ENCODE measurements at places on chromosomes 5 and 9.
A peak's percentile ranks its signal among the peaks of the same experiment; 100 is the strongest.

GRCh38 chr5:177994561-177995190 is 1.4 kb downstream of the PROP1 start:
- no peak for DNase-seq

GRCh38 chr9:129894120-129894823 is 59.0 kb downstream of the USP20 start:
- peak; percentile 61 for DNase-seq

DNA sequence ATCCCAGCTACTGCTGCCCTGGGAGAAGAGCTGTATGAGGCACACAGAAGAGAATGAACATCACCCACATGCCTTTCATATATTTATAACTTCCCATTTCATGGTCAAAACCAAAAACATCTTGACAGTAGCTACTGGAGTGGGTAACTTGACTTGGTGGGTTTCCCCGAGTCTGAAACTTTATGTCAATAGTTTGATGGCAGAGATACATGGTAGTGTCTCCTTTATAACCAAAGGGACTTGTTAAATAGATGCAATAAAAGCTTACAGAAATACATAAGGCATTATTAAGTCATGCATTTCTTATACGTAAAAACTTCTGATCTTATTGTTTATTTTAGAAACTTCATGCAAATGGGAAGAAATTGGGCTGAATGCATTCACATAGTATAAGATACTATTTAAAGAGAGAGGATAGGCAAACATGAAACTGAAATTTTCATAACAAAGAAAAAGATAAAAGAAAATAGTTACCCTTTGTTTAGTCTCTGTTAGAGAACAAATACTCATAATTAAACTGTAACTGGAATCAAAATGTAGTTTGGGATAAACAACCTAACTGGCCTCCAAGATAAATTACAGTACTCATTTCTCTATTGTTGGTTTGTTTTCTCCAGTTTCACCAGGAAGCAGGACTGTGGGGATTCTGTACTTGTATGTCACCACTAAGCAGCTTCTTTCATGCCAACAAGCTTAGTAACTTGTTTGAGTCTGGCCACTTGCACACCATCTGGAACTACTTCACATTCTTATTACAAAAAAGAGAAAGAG is 459.3 kb upstream of the MEF2C start:
- DNase-seq = no peak

GRCh38 chr9:93121316-93122241 is 12.5 kb downstream of the NINJ1 start:
- no peak for DNase-seq

GRCh38 chr5:61362796-61363368 is 30.8 kb downstream of the ZSWIM6 start:
- no peak for DNase-seq

- DNase-seq = no peak
These were observed at the start of gene PDE6A for GRCh38 chr5:149944666-149945065. Gene PDE6A, minus strand, starts transcription at chr5:149944793. Its CDS starts 120 bp downstream, at chr5:149944673.

DNA sequence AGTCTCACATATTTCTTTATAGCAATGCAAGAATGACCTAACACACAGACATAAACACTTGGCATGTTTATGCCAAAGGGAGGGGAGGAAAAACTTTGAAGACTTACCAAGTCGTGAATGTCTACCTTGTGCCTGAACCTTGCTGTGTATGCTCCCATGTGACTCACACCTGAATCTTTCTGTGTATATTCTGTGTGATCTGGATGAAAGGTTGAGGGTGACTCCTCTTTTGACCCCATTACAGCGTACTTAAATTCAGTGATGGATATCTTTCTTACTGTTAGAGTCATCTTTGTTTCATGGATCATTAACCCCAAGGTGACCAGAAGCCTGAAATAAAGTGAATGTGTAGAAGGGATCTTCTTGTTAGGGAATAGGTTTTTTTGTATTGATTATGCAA is 52.9 kb upstream of the PTGER4 start:
- DNase-seq = no peak

DNA sequence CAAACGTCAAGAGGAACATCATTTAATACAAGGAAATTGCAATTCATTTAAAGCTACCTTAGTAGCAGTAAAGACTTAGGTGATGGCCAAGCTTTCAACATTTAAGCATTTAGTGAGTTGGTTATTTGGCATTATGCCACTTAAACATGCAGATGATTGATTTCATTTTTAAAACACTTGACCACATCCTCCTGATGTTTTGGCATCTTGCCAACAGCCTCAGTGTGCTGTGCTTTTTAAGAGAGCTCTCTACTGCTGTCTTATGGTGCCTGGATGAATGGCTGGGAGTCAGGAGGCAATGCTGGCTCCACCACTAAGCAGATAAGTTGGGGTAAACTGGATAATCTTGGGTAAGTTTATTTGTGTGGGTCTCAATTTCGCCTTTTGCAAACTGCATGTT is 364.5 kb downstream of the MAN2A1 start:
- DNase-seq = peak; percentile 89

DNA sequence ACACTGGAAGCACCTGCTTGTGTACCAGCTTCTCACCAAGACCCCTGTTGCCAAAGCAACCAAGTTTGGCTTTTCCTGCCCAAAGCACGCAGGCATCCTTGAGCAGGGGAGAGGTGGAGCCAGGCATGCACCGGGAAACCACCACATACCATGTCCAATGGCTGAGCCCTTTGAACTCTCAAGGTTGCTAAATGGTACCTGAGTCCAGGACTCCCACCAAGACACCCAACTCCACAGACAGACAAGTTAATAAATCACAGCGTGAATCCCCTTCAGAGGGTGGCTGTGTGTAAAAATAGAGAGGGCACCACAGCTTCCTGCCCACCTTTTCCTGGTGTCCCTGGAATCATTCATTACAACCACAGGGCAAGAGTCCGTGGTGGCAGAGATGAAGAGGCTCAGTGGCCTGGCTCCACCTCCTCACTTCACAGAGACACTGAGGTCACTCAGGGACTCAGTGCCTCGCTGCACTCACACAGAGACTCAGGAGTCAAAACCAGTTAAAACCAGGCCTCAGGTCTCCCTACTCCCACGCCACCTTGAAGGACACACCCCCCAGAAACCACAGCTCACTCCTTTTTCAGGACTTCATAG is 143.7 kb downstream of the C5orf15 start:
- DNase-seq = no peak

Data from activated CD4-positive, alpha-beta T cell treated with anti-CD3 and anti-CD28 coated beads, Interleukin-2, amount 10 ng/mL, durations not matched to agents 7 days and 5 days (primary cell).